Inflammatory macrophage (primary cell): ENCODE measurements at places on chromosomes 13 and 19.
A peak's percentile ranks its signal among the peaks of the same experiment; 100 is the strongest.

- no peak for DNase-seq
These were observed 35.4 kb upstream of the ADGRE1 start for GRCh38 chr19:6852001-6852400.

- DNase-seq: no peak
These were observed 27.8 kb downstream of the NFIX start for GRCh38 chr19:13022859-13023636.

GRCh38 chr19:44702551-44703176 is 3.7 kb downstream of the CEACAM16 start:
- no peak for DNase-seq

DNA sequence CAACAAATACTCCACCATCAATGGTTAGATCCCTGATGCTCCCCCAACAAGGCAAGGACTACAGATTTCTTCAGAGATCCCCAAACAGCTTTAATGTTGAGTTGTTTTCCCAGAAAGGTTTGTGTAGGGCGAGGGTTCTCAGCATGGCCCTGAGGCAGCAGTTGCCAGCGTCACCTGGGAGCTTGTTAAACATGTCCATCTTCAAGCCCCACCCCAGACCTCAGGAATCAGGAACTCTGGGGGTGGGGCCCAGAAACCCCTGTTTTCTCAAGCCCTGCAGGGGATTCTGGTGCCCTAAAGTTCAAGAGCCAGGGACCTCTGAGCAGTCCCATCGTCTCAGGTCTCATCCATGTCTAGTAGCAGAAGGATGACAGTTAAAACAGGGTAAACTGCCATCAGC is 9.6 kb downstream of the EFNB2 start:
- DNase-seq: no peak

DNA sequence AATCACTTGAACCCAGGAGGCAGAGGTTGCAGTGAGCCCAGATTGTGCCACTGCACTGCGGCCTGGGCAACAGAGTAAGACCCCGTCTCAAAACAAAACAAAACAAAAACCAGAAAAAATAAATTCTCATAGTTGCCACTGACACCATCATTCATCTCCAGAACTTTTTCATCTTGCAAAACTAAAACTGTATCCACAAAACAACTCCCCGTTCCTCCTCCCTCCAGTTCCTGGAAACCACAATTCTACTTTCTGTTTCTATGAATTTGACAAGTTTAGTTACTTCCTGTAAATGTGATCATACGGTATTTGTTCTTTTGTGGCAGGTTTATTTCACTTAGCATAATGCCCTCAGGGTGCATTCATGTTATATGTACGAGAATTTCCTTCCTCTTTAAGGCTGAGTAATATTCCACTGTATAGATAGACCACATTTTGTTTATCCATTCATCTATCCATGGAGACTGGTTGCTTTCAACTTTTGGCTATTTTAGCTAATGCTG is 13.2 kb upstream of the ADGRE5 start:
- peak; percentile 70 for DNase-seq

- no peak for DNase-seq
These were observed 1.7 kb downstream of the ARHGEF7 start for GRCh38 chr13:111116856-111117255.

DNA sequence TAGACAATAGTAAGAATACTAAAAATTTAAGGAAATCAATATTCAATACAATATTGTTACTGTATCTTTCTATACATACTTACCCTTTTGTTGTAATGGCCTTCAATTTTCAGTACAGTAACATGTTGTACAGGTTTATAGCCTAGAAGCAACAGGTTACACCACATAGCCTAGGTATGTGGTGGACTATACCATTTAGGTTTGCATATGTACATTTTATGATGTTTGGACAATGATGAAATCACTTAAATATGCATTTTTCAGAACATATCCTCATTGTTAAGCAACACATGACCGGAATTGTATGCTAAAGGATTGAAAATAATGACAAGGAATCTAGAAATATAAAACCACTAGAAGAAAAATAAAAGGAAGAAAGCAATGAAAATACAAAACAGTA is 611.4 kb downstream of the DACH1 start:
- no peak for DNase-seq

DNA sequence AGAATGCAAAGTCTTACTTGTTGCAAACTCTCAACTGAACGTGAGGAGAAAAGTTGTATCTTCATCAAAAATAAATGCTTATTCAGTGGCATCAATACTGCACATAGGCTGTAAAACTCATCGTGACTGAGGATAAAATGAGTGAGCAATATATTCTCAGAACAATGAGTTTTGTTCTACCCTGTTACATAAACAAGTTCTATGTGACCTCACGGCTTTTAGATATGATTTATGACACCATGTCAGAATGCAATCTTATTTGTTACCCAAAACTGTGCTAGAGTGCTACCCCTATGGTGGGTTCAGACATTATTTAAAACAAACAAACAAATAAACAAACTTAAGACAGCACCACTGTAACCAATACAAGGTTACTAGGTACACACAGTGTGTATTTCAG is 55.4 kb downstream of the FOXO1 start:
- DNase-seq: no peak

GRCh38 chr13:97364827-97365226 is 69.1 kb upstream of the RAP2A start:
- no peak for DNase-seq

GRCh38 chr19:44682807-44683206 is 11.5 kb downstream of the CEACAM19 start:
- peak; percentile 13 for DNase-seq

DNA sequence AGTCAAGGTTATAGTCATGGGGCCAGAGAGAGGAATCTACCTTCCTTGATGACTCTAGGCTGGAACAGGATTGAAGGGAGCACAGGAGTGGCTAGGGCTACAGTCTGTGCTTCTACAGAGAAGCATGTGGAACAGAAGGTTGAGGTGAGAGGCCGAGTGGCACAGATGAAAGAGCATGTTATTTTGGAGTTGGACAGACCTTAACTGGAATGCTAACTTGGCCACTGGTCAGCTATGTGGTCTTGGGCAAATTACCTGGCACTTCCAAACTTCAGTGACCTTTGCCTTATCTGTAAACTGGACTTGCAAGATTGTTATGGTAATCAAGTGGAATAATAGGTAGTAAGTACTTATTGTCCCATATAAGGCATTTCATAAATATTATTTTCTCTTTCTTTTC is 252.7 kb downstream of the KCNRG start:
- no peak for DNase-seq

DNA sequence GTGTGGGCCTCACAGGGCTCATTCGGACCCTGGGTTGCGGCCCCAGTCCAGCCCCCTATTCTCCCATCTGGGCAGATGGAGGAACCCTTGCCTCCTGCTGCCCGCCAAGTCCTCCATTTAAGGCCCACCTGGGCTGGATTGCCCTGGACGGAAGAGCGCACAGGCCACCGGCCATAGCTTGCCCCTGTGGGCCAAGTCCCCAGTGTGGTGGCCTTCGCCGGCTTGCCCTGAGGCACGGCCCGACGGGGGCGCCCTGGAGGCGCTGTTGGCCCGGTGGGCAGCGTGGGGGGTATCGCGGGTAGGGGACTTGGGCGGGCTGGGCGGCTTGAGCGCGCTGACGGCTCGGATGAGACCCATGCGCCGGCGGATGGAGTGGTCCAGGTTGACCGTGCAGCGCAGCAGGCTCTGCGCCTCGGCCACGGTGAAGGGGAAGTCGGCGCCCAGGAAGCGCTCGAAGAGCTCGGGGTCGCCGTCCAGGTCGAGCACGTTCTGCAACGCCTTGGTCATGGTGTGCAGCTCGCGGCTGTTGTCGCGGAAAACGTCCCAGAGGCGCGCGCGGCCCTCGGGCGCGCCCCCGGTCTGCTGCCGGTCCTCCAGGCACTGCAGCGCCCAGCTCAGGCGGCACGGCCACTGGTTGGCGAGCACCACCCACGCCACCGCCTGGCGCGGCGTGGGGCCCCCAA is 8.8 kb downstream of the NKPD1 start:
- DNase-seq: peak; percentile 6

DNA sequence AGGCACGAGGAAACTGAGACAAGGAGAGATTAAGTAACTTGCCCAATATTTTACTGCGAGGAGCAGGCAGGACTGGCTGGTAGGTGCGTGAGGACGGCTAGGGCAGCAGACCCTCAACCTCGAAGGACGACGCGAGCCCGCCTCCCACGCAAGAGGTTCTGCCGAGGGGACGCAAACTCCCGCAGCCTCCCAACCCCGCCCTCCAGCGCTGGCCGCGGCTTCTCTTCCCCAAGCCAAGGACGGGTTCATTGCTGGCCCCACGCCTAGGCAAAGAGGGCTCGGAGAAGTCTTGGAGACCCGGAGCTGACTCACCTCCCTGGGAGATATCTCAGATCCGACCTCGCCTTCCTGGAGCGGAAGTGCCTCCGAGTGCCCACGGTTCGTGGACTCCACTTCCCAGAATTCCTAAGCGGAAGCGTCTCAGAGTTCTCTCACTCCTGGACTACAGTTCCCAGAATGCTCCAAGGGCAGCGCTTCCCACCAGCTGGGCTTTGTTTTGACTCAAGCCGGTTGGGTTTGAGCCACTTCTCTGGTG is at the start of gene ZNF235:
ZNF235 (minus strand) TSS at position 367 of the 535 bp plus-strand sequence. CDS start 1,621 bp downstream, outside the sequence.
- DNase-seq: peak; percentile 93

DNA sequence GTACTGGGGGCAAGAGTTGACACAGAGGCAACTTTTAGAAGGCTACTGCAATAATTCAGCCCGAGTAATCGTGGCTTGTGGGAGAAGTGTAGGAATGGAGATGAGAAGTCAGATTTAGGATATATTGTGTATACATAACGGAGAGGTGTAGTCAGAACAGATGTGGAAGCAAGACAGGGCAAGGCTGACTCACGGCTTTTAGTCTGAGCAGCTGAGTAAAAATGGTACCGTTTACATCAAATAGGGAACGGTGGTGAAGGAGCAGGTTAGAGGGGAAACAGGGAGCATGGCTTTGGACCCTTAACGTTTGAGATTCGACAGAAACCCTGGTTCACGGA is 796 bp upstream of the LSM14A start:
- DNase-seq: peak; percentile 39

GRCh38 chr19:47186446-47187334 is 44.3 kb downstream of the BBC3 start:
- DNase-seq: no peak
